ENCODE measurements at places on chromosomes 13 and 19.
A peak's percentile ranks its signal among the peaks of the same experiment; 100 is the strongest.

DNA sequence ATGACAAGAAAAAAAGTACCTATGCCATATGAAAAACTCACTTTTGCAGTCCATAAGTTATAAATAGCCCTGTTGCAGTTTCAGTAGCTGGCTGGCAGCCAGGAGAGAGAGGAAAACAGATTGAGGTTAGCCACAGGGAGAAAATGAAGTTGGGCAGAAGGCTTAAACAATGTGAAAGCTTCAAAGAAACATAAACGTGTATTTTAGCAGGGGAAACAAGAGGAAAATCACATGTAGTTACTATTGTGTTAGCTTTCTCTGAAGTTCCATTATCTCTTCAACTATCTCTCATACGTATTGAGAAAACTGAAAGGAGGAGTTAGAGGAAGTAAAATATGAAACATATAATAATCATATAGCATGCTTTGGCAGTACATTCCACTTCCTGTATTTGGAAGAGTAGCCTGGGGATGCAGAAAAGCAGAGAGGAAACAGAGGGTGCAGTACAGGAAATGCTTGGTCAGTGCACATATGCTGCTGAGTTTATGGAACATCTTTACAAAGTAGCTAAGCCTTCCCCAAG is 1551.1 kb downstream of the EFNB2 start:
- DNase-seq: peak; percentile 55

DNA sequence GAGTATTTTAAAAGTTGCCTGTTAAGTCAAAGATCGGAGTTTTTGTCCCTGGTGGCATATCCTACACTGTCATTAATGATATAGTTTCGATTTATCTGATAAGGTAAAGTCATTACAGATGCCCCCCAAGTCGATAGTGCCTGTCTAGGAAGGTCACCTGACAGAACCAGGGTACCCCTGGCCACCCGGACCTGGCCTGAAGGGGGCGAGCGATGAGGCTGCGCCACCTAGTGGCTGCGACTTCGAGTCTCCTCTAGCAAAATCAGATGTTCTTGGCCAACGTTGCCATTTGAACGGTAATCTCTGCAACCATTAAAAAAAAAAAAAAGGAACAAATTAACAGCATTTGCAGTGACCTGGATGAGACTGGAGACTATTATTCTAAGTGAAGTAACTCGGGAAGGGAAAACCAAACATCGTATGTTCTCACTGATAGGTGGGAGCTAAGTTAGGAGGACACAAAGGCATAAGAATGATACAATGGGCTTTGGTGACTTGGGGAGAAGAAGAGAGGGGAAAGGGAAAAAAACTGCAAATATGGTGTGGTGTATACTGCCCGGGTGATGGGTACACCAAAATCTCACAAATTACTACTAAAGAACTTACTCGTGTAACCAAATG is 565.1 kb downstream of the LIG4 start:
- DNase-seq: peak; percentile 46

DNA sequence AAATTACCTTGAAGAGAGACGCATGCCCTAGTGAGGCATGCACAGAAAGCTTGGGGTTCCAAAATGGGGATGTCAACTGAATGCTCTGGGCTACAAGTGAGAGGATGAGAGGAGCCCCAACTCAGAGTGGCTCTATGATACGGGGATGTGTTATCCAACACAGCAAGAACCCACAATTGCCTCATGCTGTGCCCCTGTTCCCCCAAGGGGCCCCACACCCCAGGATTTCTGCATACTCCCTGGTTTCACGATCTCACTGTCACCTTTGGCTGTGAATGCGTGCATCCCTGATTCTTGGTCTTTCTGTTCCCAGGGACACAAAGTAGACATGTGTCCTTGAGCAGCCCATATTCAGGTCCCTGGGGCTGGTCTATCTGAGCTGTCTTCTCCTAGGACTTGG is 29.3 kb downstream of the WDR88 start:
- DNase-seq: no peak

DNA sequence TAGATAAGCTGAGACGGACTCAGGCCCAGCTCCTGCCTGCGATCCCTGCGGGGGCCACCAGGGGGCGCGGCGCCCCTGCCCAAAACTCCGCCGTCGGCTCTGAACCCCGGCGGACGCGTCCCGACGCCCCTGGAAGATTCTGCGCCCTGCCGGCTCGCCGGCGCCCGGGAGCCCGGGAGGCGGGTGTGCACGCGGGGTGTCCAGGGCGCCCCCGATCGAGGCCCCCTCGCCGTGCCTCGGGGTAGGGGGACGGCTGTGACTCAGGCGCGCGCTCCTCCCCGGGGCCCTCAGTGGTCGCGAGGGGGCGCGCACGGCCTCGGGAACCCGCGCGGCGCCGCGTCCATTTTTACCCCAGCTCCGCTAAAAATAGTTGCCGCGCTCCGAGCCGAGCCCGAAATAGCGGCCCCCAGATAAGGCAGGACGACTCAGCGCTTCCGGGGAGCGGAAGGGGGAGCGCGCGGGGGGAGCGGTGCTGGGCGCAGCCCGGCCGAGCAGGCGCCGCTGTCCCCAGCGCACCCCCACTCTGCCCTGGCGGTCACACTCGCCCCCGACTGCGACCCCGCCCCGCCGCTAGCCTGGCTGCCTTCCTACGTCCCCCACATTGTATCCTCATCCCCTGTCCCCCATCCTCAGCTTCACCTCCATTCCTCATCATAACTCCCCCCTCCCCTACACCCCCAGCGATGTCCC is 16.0 kb upstream of the ERCC1 start:
- peak; percentile 86 for DNase-seq

DNA sequence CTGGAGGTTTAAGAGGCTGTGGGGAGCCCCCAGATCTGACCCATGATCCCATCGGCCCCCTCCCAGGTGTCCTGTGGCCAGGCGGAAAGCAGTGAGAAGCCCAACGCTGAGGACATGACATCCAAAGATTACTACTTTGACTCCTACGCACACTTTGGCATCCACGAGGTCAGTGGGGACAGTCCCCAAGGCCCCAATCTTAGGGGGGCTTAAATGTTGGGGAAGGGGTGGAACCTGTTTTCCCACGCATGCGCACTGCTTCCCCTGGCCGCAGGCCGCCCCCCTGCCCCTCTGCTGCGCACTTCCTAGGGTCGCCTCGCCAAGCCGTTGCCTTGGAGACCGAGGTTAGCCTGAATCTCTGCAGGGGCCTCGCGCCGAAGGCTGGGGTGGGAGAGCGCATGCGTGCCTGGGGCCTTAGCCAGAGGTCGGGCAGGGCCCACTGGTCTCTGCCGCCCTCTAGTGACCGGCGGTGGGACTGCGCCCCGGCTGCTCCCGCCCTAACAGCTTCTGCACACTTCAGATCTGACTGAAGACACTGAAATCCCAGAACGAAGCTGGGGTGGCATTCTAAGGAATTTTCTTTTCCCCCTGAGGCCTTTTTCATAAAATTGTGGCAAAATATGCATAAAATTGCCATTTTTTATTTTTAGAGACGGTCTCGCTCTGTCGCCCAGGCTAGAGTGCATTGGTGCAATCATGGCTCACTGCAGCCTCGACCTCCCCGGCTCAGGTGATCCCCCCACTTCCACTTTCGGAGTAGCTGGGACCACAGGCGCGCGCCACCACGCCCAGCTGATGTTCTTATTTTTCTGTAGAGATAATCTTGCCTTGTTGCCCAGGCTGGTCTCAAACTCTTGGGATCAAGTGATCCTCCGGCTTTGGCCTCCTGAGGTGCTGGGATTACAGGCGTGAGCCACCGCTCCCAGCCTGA is 3.6 kb downstream of the PRMT1 start:
- peak; percentile 97 for DNase-seq

DNA sequence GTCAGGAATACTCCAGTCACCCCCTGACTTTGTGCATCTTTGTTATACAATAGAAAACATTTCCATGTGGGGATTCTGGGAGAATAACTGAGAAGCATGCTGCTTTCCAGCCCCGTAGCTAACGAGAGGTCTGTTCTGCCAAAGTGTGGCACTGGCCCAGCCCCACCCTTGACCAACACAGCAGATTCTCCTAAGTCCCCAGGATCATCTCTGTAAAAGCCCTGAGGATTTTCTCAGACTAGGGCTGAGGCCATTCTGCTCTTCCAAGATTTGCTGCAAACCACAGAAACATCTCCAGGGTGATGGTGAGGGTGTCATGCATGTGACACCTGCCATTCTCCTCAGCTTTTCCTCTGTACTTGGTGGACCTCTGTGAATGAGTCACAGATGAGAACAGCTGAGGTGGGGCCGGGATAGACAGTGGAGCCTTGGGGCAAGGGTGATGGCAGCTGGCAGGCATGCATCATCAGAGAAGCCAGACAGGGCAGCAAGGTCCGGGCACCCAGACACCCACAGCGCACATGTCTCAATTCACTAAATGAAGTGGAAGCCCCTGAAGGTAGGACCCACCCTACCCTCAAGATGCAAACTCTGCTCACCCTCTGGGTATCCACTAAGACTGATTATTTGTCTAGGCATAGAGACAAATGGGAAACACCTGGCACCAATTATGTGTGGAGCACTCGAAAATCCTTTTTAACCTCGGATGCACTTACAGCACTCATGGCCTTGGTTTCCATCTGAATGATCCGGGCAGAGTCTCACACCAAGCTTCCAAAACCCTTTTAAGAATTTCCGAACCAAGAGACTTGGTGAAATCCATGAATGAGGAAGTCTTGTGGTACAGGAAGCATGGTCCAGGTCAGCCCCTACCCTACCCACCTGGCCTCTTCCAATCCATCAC is 20.1 kb upstream of the DOCK9 start:
- peak; percentile 39 for DNase-seq

DNA sequence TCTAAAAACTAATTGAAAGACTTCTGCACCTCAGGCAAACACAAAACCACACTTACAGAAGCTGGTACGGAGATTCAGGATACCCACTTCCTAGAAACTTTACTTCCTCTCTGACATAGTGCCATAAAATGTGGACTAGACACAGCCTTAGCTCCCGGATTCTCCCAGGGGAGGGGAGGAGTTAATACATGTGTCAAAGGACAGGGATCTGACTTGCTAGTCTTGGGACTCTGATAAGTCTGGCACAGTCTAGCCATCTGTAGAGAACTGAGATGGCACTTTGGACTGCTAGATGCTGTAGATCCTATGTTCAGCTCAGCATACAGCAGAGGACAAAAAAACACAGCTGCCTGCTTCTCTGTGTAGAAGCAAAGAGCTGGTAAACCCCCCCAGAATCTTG is 769.8 kb upstream of the MIR17HG start:
- DNase-seq: no peak

GRCh38 chr19:17264641-17264979 is at the start of gene USHBP1:
USHBP1 (minus strand) TSS chr19:17264745; CDS start chr19:17264299, 446 bp downstream.
- DNase-seq: no peak

DNA sequence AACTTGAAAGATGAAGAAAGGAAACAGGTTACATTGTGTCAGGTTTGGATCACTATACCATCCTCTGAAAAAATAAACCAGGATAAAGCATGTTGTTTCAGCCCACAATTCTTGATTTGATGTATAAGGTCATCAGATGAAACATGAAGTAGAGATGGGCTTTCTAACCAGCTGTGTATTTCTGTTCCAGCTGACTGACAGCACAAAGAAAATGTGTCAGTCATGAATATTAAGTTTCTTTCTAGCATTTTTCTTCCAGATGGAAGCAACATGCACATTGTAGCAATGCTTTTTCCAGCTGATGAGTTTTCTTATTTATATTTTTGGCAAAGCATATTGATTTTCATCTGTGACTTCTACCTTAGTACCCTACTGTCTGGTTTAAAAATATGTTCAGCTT is 199.6 kb downstream of the OXGR1 start:
- DNase-seq: no peak

GRCh38 chr13:79637133-79637763 is 156.3 kb downstream of the NDFIP2 start:
- no peak for DNase-seq

- DNase-seq: no peak
These were observed 1615.2 kb downstream of the OLFM4 start for GRCh38 chr13:54643863-54644262.

GRCh38 chr19:34155686-34156085 is 16.6 kb upstream of the LSM14A start:
- DNase-seq: no peak

GRCh38 chr13:99279637-99280036 is 21.5 kb upstream of the GPR18 start:
- no peak for DNase-seq

DNA sequence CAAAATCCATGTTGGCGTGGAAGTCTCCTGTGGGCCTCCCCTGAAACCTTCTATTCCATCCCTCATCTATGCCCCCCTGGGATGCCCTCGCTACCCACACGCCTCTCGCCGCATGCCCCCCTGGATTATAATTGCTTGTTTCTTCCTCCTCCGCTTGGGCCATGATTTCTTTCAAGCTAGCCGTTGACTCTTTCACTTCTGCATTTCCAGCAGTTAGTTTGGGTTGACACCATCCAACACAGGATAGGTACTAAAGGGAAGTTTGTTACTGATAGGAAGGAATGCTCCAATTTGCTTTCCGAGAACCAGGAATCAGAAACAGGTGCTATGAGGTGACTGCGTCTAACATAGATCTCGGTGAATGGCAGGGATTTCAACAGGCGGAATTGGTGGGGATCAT is 7.7 kb upstream of the SLC25A15 start:
- no peak for DNase-seq

DNA sequence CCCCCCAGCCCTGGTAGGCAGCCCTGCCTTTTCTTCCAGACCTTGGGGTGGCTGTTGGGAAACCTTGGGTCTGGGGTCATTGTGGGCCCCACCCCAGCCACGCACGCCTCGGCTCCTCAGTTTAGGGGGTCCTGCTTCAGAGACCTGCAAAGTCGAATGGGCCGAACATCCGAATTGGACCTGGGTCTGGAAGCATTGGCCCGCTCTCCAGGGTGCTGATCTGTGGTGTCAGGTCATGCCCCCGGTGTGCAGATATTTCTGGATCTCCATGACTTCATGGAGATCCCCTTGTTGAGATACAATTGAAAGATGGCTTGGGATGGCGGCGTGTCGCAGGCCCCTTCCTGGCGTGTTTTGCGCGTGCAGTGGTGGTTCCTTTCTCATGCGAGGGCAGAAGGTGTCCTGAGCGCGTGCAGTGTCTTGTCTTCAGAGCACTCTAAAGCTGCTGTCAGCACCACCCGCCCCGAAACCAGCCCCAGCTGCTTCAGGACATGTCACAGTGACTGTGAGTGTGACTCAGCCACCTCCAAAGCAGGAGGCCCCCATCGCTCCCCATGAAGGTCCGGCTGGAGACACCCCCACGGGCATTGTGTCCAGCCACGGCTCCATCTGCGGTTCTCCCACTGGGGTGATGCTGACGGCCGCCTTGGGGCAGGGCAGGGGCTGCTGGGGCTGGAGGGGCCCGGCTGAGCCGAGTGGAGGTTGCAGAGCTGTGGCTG is 112.7 kb downstream of the KDM4B start:
- DNase-seq: no peak

GRCh38 chr13:43364210-43365038 is 341.0 kb downstream of the DNAJC15 start:
- no peak for DNase-seq

- no peak for DNase-seq
These were observed 5.5 kb upstream of the PSPN start for GRCh38 chr19:6381030-6381750.

- peak; percentile 81 for DNase-seq
These were observed 1.4 kb downstream of the CIC start for GRCh38 chr19:42270346-42271044.

DNA sequence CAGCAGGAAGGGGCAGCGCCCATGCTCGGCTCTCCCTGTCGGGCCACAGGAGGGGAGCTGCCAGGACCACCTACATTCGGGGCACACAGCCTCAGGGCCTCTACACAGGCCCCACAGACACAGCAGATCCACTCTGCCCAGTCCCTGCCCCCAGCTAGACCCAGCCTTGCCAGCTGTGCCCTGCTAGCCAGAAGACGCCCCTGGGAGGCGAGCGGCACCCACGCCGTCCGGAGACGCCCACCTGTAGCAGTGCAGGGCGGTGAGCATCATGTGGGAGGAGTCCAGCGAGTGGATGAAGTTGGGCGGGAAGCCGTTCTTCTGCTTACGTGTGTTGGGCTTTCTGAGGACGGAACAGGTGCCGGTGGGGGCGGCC is 15.1 kb downstream of the POLRMT start:
- no peak for DNase-seq

All from stimulated activated CD4-positive, alpha-beta T cell treated with anti-CD3 and anti-CD28 coated beads, Interleukin-15, amount 100 ng/mL, for 24 hours (primary cell).